ENCODE measurements at places on chromosomes 3 and 15.

DNA sequence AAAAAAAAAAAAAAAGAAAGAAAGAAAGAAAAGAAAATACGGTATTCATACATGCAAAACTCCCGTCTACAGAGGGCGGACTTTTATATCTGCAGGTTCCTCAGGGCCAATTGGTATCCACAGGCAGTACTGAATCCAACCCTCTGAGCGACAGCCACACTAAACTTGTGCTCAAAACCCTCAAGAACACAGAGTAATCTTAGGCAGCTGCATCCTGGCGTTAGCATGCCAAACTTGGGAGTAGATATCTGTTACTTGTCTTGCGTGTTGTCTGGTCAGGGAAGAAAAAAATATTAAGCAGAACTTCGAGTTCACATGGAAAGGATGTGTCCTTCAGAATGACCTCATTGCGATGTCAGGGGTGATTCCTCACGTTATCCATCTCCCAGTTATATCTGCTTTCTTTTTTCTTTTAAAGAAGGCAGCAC, 12.8 kb downstream of the SNAP23 start:
- no peak for DNase-seq

DNA sequence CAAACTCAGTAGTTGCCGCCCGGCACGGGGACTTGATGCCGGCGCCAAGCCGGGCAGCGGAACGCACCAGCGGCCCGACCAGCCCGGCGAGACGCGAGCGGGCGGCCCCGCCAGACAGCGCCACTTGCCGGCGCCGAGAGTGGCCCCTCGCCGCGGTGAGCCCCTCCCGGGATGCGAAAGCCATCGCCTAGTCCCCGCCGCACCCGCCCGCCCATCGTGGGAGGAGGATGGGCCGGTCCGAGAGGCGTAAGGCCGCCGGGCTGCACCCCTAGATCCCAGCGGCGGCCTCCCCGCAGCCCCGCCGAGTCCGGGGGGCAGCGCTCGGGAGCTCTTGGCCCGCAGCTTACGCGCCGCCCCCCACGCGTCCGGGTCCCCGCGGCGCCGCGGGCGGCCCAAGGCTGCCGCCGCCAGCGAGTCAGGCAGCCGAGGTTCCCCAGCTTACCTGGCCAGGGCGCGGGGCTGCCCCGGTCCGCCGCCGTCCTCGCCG, 609 bp downstream of the GOLGA8A start:
- DNase-seq, result peak; percentile 60

DNA sequence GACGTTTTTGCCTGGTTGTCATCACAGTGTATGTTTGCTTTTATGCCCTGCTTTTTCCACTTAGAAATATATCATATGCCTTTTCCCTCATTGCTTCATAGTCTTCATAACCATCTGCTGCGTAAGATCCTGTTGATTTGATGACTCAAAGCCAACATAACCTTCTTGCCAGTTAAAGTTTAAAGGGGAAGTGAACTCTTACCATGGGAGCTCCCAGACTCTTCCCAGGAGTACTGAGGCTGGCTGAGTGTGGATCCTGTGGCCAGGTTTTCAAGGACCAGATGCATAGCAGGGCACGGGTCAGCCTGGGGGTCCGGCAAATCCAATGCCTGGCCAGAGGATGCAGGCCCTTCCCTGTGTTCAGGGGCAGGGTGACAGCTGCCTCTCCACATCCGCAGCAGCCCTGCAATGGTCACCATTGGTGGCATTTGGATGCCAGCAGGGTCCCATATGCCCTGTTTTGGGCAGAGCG, 42.0 kb upstream of the SACM1L start:
- DNase-seq, result no peak

GRCh38 chr3:141499284-141499683, 12.5 kb downstream of the RASA2 start:
- DNase-seq, result no peak

DNA sequence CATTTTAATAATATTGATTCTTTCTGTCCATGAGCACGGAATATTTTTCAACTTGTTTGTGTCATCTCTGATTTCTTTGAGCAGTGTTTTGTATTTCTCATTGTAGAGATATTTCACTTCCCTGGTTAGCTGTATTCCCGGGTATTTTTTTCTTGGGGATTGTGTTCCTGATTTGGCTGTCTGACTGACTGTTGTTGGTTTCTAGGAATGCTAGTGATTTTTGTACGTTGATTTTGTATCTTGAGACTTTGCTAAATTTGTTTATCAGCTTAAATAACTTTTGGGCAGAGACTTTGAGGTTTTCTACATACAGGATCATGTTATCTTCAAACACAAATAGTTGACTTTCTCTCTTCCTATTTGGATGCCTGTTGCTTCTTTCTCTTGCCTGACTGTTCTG, 418.8 kb upstream of the ALCAM start:
- DNase-seq, result no peak

- no peak for DNase-seq
Observed at GRCh38 chr15:57167821-57168395, 208.4 kb upstream of the CGNL1 start.

GRCh38 chr15:89203705-89204273, 17.6 kb downstream of the RLBP1 start:
- DNase-seq, result peak; percentile 34

DNA sequence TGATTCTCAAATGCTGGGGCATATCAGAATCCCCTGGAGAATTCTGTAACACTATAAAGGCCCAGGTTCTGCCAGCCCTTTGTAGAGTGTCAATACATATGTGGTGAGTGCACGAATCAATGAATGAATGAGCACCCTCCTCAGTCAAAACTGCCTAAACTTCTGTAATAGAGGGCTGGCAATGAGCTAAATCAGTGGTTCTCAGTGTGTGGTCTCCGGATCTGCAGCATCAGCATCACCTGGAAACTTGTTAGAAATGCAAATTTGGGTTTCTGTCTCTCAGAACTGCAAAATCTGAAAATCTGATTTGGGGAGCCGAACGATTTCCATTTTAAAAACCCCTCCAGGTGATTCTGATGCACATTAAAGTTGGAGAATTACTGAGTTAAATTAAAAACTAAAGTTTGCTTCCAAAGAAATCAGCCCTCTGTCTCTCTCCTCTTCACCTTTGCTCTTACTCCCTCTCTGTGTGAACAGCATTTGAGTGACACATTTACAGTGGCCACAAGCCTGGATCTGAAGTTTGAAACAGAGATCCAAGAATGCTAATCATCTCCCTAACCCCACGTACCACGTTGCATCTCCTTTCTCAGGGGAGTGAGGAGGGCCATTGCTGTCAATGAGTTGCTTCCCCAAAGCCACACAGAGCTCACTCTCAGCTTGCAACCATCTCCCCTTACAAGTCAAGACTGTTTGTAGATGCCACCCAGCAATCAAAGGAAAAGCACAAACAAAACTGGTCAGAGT, 109.5 kb downstream of the STAC start:
- no peak for DNase-seq

GRCh38 chr3:14235912-14236295, 57.3 kb downstream of the LSM3 start:
- DNase-seq, result no peak

DNA sequence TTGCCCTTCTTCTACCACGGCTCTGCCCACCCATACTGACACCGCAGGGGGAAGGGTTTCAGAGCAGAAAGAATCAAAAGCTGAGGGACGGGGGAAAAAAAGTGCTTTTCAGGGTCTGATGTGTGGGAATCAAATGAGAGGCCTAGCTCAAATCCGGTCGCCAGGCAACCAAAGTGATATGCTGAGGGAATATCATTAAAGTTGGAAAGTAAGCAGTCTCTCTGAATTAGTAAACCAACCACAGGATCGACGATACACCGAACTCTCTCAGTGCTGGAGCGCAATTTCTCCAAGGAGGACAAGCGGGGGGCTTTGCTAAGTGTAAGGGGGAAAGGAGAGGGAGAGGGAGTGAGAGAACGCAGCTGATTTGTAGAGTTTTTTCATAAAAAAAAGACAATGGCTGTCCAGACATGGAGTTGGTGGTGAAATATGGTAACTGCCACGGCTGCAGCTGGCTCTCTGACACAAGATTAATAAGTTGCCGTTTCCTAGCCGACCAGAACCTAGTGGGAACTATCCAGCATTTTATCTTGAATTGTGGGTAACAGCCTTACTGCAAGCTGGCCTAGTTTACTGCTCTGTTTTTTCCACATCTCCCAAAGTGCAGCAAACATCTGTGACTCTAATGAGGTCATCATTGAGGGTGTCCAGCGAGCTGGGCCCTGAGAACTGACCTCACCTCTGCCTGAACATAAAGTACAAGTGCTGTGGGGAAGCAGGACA, 530.2 kb downstream of the SOX2 start:
- DNase-seq, result no peak

GRCh38 chr3:31373681-31374080, 159.0 kb upstream of the STT3B start:
- DNase-seq, result no peak

GRCh38 chr15:68814596-68814995, 6.1 kb downstream of the ANP32A start:
- no peak for DNase-seq

DNA sequence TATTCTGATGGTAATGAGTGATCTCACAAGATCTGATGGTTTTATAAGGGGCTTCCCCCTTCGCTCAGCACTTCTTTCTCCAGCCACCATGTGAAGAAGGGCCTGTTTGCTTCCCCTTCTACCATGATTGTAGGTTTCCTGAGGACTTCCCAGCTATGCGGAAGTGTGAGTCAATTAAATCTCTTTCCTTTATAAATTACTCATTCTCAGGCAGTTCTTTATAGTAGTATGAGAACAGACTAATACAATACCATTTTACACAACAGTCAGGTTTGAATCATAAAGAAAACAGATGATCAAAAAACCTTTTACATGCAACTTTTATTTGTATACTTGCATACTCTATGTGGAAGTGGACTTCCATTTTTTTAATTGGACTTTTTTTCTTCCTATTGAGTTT, 46.7 kb upstream of the CBLB start:
- DNase-seq, result no peak

DNA sequence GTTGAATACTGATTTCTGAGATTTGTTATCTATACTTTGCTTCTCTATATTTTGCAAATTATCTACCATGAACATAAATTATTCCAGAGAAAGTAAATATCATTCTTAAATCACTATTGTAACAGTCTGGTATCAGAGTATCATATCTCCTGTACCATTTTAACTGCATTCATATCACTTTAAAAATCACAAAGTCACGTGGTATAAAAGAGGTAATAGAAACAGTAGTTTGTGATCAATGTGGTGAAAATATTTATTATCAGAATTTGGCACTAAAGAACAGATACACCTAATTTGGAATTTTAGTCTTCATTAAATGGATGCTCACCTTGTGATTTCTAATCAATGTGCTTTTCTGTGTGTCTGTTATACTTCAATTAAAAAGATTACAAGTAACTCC, 47.8 kb downstream of the P3H2 start:
- no peak for DNase-seq

GRCh38 chr3:49591615-49592014, 37.3 kb downstream of the BSN start:
- no peak for DNase-seq

DNA sequence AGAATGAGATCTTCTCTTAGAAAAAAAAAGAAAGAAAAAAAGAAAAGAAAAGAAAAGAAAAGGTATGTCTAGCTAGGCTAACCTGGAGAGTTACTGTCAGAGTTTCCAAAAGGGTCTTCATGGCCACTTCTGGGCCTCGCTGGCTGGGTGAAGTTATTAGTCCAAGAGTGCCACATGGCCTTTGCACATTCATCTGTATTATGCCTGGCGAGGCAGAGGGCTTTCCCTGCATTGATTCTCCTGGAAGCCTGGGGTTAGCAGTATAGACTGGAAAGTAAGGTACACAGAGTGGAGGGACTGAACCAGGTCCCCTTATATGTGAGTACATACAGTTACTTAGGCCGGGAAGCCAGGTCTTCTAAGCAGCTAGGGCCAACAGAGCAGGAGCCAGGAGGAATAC, 54.8 kb upstream of the CGNL1 start:
- DNase-seq, result no peak

- no peak for DNase-seq
Observed at GRCh38 chr15:72515591-72516389, 41.7 kb downstream of the ARIH1 start.

Data from activated naive CD8-positive, alpha-beta T cell treated with anti-CD3 and anti-CD28 coated beads, Interleukin-2, amount 50 U/mL, for 24 hours (primary cell).